IPS DF 6.9 (cell line): ENCODE measurements at places on chromosomes 16 and 17.

GRCh38 chr17:50768346-50768761 is 1.0 kb upstream of the ANKRD40CL start:
- DNase-seq: no peak

DNA sequence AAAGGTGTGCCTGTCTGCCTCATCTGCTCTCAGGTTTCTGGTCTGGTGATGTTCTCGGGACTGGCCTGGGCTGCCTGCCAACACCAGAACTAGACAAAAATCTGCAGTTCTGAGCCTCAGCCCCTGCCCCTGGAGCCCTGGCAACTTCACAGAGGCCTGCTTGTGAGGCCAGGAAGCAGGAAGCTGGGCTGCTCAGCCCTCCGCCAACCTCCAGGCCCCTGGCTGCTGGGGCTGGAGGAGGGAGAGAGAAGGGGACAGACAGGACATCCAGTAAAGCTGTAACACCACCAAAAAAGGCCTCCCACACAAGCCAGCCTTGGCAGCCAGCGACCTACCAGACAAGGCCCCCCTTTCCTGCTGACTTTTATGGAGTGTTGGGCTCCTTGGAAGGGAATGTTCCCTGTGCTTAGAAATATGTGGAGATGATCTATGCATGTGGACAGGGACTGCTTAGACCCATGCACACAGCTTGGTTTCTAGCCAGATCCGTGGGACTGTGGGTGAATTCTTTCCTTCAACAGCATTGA is 157.6 kb downstream of the XYLT1 start:
- DNase-seq: no peak

GRCh38 chr17:43984521-43984920 is 19.9 kb upstream of the NAGS start:
- no peak for DNase-seq

DNA sequence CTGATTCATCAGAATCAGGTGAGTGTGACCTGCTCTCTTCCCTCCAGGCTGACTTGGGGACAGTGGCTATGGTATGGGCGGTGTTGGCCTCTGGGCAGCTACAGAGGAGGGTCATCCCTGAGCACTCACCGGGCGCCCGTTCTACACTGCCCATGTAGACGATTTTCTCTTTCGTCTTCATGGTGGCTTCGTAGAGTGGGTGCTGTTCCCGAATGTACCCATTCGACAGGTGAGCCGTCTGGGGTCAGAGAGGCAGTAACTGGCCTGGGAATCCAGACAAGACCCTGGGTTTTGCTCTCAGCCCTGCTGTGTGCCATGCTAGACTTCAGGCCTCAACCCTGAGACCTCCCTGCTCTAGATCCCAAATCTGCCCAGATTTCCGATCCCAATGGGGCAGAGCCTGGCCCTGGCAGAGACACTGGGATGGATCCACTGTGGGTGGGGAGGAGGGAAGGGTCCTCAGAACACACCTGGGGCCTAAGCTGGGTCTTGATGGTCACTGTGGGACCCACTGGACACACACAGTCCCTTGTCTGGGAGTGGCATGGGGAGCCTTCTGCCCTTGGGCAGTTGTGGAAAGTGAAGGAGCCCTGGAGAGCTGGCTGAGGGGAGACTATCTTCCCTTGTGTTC is 13.2 kb downstream of the USP6 start:
- DNase-seq: no peak

GRCh38 chr17:17227608-17228520 is 9.1 kb downstream of the FLCN start:
- no peak for DNase-seq

DNA sequence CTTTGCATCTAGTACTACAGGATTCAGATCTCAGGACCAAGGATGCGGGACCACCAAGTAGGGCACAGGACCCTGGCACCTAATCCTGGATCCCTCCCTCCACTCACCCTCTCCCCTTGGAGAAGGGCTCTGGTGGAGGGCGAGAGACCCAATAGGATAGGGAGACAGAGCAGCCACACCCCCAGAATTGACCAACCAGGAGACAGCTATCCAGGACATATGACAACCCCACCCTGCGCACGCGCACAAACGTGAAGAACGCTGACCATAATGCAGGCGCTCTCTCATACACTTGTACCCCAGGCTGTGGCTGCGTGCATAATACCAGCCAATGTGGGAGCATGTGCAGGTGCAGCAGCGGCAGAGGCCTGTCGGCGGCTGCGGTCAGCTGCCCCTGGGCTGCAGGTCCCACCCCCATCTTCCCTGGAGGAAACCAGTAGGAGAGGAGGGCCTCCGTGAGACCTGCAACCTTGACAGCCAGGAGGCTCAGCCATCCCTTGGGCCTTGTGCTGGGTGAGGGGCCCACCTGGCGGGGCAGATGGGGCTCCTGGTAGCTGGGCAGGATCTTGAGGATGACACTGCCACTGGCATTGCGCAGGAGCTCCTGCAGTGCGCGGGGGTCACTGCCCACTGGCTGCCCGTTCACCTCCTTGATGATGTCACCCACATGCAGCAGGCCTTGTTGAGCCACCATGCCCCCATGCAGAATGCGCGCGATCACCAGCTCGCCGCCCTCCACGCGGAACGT is 25.4 kb downstream of the MPP2 start:
- no peak for DNase-seq

GRCh38 chr17:34909040-34909439 is 52.2 kb downstream of the CCT6B start:
- DNase-seq: no peak

DNA sequence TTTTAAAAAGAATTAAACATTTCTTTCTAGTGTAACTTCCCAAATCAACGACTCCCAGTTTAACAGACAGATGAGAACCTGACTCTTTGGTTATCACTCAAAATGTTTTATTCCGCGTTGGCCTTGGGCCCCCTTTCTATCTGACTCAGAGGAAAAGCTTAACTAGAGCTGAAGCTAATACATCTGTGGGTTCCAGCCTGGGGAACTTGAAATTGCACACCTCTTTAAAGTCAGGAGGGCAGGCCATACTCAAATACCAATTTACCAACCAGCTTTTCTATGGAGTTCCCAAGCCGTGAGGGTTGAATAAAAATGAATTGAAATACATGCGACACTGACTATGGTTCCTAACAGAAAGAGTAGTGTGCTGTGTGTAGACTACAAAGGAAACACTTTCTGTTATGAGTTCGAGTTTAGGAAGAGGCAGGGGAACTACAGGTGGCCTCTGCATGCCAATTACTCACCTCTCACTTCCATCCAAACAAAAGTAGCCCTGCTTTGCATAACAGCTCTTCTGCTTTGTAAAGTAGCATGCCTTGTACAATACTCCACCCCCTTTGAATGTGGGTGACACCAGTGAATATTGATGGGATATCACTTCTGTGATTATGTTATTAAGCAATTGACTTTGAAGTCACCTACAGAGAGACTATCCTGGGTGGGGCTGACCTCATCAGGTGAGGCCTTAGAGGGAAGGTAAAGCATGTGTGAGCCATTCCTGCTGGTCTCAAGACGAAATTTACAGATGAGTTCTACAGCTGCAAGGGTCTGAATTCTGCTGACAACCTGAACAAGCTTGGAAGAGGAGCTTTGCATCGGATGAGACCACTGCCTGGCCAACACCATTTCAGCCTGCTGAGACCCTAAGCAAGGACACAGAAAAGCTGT is 92.1 kb downstream of the WDR59 start:
- no peak for DNase-seq

DNA sequence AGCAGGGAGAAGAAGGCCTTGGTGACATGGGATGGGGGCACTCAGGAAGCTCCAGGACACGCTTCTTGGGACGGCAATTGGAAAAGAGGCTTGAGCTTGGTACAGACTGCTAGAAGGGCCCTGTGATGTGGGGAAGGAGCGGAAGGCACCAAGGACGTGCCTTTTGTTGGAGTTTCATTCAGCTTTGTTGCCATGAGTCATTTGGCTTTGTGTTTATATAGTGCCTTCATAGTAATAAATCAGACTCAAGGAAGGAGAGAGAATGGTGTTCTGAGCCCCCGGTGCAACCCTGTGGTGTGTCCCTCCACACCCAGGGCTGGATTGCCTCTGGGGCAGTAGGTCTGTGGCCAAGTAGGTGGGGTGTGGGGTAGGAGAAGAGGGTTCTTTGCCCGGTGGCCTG is 7.4 kb upstream of the TBX4 start:
- no peak for DNase-seq

GRCh38 chr17:17822189-17822588 is 14.6 kb downstream of the SREBF1 start:
- no peak for DNase-seq

- no peak for DNase-seq
Measured at GRCh38 chr16:71185347-71185746, 45.2 kb downstream of the HYDIN start.

- no peak for DNase-seq
Measured at GRCh38 chr17:63247706-63248105, 198.4 kb downstream of the CYB561 start.

DNA sequence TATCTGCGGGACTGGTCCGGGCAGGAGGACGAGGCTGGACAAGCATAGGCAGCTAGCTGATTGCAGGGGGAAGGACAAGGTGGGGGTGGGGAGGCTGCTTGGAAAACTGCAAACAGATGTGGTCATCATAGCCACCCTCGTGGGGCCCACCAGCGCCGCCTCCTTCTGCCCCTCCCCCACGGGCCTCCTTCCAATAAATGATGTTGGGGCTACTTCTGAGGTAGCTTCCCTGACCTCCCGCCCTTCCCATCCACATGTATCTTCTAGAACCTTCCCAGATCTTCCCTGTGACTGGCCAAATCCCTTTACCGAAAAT is 12.3 kb upstream of the CDC42EP4 start:
- no peak for DNase-seq

DNA sequence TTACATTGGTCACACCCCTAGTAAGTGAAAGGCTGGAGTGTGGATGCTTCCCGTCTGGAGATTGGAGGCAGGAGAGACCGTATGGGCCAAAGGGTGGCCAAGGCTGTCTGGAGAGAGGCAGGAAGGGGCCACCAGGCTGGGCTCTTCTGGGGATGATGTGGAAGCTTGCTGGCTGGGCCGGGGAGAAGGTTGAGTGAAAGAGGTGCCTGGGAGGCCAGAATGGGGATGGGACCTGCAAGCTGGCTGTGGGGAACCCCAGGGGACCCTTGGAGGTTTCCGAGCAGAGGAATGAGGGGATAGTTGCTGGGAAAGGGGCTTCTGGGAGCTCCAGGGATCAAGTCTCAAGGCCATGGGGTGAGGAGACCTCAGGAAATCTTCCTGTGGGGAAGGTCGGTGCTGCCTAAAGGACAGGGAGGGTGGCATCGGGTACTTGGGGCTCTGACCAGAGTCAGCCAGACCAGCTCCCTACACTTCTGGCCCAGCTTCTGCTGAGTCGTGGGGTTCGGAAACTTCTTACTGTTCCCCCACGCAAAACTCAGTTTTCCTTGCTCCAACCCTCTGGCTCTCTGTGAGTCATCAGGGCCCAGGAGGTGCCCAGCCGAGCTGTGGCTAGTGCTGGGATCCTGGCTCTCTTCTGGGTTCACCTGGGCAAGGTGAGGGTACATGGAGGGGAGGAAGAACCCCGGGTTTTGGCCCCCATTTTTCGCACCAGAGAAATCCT is 3.1 kb downstream of the MRC2 start:
- no peak for DNase-seq

DNA sequence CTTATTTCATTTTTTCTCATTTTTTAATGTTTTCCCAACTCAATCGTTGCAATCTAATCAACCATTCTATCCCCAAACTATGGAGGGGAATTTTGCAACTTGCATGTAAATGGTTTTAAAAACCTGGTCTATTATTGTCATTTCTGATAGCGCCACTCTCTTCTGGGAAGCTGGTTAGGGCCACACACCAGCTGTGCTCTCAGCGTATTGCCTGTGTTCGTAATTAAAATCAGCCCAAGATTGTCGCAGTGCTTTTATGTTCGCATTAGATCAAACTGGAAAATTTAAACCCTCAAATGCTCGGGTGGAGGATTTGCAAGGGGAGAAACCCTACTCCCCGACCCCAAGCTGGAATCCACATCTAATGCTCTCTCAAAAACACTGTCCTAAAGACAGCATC is 123.5 kb upstream of the CACNG5 start:
- no peak for DNase-seq

DNA sequence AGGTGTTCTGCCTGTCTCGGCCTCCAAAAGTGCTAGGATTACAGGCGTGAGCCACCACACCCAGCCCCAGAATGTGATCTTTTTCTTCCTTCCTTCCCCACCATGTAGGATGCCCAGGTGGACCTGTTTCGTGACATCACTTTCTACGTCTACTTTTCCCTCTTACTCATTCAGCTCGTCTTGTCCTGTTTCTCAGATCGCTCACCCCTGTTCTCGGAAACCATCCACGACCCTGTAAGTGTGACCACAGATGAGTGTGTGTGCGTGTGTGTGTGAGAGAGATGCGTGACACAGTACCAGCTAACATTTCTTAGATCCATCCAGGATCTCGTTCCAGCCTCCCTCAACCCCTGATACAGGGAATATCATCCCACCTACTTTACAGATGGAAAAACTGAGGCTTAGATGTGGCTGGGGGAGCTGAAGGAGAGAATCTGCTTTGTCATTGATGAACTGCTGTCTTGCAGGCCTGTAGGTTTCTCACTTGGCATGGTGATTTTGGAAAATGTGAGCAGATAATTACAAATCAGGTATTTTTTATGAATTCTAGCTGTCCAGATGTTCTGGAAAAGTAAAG is 67.1 kb downstream of the ABCC1 start:
- DNase-seq: no peak

- DNase-seq: no peak
Measured at GRCh38 chr16:88702371-88703210, 3.6 kb downstream of the RNF166 start.

DNA sequence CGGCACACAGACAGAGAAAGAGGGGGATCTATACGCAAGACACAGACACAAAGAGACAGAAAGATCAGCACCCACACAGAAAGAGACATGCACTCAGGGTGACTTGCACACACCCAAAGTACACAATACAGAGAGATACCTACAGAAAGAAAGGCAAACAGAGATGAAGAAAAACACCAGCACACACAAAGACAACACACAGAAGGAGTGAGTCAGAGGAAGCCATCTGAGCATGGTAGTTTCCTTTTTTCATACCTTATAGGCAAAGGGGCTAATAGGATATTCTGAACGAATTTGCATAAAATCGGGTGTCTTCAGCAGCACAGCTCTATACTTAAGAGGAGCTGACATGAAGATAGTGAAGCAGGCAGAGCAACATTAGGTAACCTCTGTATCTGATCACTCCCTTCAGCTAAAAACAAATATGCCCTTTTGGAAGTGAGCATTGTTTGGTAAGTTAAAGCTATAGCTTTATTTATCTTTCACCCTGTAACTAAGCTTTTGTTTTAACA is 198.6 kb downstream of the AATF start:
- no peak for DNase-seq

DNA sequence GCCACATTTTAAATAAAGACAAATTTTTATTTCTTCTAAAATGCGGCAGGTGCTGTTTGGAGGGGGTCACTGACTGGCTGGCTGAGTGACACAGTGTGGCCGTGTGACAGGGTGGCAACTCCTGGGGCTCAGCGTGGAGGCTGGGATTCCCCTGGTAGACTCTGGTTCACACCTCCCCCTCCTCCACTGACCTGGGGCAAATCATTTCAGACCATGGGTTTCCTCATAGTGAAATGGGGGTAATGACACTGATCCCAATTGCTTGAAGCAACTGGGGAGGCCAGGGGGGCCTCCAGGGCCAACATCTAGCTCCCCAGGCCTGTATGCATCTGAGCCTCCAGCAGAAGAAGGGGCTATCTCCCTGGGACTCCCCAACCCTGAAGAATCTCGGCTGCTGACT is 6.6 kb downstream of the HSD11B2 start:
- no peak for DNase-seq

- DNase-seq: no peak
Measured at GRCh38 chr17:65564793-65565192, 3.3 kb upstream of the AXIN2 start.

GRCh38 chr16:83899978-83900377 is 1.1 kb downstream of the MLYCD start:
- DNase-seq: no peak
